Right lung (tissue), 10 donors: ENCODE measurements at places on chromosomes 5 and 9.
A peak's percentile ranks its signal among the peaks of the same experiment; 100 is the strongest.

GRCh38 chr5:95715799-95716461 is 15.2 kb upstream of the RHOBTB3 start:
- DNase-seq = no peak

GRCh38 chr5:87327998-87328397 is 60.3 kb downstream of the RASA1 start:
- no peak for DNase-seq

GRCh38 chr5:10524376-10525123 is 39.3 kb upstream of the ANKRD33B start:
- no peak for DNase-seq

GRCh38 chr5:135449644-135450043 is 2.5 kb upstream of the DCANP1 start:
- DNase-seq = no peak

GRCh38 chr9:85248514-85249312 is 493.0 kb downstream of the AGTPBP1 start:
- DNase-seq = no peak

DNA sequence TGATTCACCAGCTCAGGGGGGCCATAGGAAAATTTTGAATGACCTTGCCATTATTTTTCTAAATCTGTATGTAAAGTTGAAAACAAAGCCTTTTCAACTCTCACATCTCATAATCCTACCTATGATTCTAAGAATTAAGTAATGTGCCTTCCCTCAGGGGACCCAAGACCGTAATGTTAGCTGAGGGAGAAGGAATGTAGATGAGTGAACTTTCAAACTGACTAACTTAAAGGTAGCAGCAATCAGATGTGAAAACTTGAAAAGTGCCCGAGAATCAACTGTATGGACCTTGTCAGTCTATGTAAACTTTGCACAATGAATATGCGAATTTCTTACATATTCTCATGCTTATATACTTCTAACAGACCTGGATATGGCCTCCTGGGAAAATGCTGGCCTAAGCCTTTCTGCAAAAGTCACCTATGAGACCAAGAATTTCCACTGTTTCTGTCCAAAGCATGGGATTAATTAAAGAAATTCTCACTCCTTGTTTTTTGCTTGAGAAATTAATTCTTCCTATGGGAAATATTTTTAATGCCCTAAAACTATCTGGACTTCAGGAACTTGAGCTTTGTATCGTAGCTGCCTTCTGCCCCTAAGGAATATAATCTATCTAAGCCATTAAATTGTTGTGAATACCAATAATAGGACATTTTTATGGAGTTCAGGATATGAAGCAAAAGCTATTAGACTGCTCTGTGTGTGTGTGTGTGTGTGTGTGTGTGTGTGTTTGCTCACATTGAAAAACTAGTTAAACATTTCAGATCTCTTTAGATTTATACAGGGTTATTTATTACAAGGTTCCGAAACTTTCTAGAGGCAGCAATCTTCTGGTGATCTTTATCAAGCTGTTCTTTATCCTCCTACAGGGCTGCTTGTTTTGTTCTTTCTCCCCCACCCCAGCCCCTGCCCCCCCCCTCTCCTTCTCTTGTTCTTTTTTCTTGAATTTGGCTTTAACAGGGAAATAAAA is 169.1 kb upstream of the CLINT1 start:
- DNase-seq = no peak

DNA sequence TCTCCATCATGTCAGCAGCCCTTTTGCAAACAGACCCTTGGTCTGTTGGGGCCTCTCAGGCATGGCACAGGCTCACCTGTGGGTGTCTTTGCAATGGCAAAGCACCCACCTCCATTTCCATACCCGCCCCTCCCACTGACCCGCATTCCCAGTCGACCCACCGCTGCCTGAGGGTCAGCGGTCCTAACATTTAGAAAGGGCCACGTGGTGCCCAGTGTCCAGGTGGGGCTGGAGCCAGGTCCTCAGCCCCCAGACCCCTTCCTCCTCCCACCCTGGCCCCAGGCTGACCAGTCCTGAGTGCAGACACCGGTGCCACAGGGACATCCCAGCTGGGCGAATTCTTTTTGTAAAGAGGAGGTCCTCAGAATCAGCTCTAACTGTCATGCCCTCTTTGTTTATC is 43.3 kb upstream of the CEP72 start:
- DNase-seq = no peak

DNA sequence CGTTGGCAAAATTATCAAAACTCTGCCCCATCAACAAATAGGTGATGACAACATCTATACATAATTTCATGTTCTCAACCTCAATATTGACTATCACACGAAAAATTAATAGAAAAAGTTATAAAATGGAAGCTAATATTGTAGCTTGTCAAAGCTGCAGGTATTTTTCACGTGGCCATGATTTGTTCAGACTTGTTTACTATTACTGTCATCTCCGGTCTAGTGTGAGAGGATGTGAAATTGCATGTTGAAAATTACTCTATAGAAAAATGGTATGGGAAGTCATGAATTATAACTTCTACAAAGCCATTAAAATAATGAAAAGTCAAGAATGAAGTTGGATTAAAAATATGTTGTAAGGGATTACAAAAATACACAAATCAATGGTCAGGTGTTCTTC is 385.8 kb downstream of the PTPRD start:
- no peak for DNase-seq

DNA sequence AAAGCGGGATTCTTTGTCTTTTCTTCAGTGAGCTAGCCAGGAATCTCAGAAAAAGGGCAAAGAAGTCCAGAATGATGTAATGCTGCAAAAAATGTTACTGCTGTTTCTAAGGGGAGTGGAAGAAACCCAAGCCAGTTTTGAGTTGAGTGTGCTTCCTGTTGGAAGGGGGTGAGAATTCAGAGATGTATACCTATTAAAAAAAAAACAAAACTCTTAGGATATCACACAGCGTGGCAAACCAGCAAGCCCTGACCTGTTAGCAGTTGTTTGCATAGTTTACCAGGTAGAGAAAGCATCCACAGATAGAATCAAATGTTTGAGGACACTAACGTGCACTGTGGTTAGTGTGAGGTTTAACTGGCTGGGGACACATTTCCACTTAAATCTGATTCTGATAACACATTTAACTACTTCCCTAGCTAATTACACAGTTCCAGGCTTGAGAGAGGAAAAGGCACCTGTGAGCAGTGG is 11.4 kb downstream of the BASP1 start:
- peak; percentile 50 for DNase-seq

DNA sequence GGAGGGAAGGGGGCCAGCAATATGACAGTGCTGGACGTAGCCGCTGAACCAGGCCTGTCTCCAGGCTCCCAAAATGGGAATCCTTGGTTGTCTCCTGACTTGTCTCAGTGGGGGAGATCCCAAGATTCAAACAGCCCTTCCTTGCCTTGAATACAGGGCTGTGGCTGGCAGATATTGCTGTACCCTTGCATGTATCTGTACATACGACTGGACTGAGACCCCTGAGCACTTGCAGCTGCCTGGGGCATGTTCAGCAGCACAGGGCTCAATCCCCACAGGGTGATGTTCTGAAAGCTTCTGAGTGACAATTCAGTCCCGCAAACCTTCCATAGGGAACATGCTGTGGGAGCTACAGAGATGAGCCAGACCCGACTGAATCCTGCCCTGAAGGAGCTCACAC is 13.3 kb downstream of the OR13J1 start:
- DNase-seq = no peak

- DNase-seq = no peak
Observed at GRCh38 chr9:79233542-79233941, 338.2 kb upstream of the TLE4 start.

DNA sequence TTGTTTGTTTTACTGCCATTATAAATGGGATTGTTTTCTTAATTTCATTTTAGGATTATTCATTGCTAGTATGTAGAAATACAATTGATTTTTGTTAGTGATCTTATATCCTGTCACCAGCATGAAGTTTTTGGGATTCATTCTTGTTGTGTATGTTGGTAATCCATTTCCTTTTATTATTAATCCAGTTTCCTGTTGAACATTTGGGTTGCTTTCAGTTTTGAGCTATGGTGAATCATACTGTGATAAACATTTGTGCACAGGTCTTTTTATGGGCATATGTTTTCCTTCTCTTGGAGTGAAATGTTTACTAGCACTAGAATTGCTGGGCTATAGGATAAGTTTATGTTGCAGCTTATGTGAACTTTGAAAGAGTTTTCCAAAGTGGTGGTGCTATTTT is 69.6 kb downstream of the MAN2A1 start:
- no peak for DNase-seq

DNA sequence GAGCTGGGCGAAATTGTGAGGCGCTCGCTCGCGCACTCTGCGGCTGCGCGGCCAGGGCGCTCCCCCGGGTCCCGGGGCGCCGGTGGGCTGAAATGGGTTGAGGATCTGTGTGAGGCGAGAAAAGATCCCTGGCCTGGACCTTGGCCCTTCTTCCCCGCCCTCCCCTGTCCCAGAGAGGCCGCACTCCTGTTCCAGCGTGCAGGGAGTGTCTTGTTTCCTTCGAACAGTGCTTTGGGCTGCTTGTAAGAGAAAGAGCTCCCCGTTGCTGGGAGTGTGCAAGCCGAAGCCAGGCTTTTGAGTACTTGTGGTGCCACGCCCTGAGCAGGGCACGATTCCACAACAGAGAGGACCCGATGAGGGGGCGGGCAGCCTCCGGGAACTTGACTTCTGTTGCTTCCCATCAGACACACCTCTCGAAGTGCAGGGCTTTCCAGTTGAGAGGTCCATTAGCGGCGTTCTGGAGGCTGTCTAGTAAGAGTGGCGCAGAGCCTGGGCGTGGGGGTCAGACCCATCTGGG is 535 bp downstream of the DOLPP1 start:
- DNase-seq = no peak

GRCh38 chr9:104536756-104537155 is at the start of gene OR13C3:
OR13C3 (minus strand) TSS chr9:104536856; CDS start chr9:104536723, 133 bp downstream.
- no peak for DNase-seq

DNA sequence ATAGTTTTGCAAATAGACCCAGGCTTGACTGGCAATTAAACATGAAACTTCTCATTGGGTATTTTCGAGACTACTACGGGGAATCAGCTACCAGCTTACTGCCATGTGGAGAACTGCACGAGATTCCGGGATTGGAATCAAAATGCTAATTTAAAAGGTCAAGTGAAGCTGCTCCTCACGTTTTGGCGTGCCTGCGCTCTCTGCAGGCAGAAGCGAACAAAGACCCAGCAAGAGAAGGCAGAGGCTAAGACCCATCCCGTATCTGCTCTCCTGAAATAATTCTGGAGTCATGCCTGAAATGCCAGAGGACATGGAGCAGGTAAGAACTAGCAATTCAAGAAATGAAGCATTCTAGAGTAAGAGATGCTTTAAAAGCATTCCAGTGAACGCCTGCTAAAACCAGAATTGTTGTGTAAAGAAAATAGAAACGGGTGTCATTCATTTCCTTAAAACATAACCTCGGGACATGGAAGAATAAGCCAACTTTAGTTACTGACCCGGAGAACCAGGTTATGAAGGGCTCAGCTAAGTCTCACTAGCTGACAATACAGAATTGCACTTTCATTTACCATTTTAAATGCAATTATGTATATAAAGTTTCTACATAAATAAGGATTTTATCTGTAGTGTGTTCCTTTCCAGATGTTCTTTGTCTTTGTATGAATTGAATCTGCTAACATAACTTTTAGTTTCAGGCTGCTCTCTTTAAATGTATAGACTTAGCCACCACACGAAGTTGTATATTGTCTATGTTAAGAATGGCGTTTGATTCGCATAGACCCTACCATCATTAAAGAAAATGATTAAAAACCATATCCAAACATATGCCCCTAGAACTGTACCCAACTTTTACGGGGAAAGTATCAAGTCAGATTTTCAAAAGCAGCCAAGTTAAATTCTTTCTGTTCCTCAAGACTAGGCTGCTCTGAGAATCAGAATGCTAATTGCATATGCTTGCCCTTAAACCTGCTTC is 2.0 kb upstream of the MAT2B start:
- DNase-seq = peak; percentile 70

GRCh38 chr9:118529624-118530214 is 825.5 kb downstream of the TLR4 start:
- no peak for DNase-seq

- DNase-seq = no peak
Observed at GRCh38 chr5:154053468-154053867, 14.7 kb downstream of the MFAP3 start.

DNA sequence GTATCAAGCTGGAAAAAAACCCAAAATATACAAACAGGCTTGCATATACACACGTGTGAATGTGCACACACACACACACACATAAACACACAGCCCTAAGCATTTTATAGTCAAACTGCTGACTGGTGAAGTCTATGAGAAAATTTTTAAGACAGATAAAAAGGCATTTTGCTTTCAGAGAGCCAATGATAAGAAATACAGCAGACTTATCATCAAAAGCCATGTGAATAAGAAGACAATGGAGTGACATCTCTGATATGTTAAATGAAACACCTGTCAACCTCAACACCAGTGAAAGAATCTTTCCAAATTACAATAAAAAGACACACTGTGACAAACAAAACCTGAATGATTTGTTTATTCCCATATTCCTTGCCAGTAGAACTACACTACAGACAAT is 233.3 kb downstream of the CDH9 start:
- DNase-seq = no peak

DNA sequence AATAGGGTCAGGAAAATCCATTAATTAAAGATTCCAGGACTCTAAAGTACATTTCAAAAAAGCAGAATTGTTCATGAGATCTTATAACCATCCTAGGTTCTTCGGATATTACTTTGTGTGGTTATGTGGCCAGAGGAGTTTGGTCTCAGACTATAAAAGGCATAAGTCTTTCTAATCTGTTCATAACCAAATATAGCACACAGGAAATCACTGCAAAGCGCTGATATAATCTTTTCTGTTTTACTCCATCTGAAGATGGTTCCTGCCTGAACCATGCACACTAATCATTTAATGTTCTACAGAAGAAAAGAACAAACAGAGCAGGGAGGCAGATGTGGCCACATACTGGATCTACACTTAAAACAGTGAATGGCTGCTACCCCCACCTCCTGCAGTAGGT is 182.8 kb downstream of the SEMA5A start:
- DNase-seq = no peak

- no peak for DNase-seq
Observed at GRCh38 chr5:43010935-43011315, 29.2 kb downstream of the ANXA2R start.

- DNase-seq = peak; percentile 53
Observed at GRCh38 chr5:107388141-107388861, 282.4 kb downstream of the EFNA5 start.

- DNase-seq = no peak
Observed at GRCh38 chr9:133256686-133257091, 18.3 kb downstream of the ABO start.
